Tongue (tissue), 3 donors: ENCODE measurements at places on chromosomes 4 and X. TPM values are rescaled to one million over a fixed set of nuclear protein-coding genes. Genes with fewer than 3 reads are reported as not detected.

Gene UNC5C
- total RNA-seq, result 2.7 TPM

Gene DCAF12L1
- 1.9 TPM for total RNA-seq

Gene ASB12
- 5.7 TPM for total RNA-seq

Gene PPP4R3C
- total RNA-seq, result not detected

Gene CTAG2
- total RNA-seq, result not detected

Gene PPARGC1A
- total RNA-seq, result 112 TPM

Gene F11
- 0.62 TPM for total RNA-seq

Gene GAGE12J
- not detected for total RNA-seq

Gene XG
- total RNA-seq, result 6.4 TPM

Gene CSAG1
- not detected for total RNA-seq

Gene ADH7
- 12.1 TPM for total RNA-seq

Gene TEX13D
- total RNA-seq, result not detected

GRCh38 chr4:145528601-145529000, 46.9 kb downstream of the SMAD1 start:
- no peak for DNase-seq

DNA sequence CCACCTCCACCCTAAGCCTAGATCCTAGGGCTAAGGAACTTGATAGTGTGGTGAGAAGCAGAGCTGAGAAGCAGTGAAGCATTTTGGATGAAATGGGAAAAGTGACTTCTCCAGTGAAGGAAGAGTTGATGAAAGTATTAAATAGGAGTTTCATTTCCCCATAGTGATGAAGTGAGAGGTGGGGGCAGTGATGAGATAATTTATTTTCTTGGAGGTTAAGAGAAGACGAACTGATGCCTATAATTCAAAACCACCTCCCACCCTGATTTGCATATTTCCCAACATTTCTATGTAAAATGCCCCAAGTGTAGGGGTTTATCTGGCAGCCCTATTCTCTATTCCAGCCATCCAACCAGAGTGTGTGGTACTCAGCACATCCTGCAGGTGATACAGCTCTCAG, 6.3 kb downstream of the LONRF3 start:
- DNase-seq, result no peak

DNA sequence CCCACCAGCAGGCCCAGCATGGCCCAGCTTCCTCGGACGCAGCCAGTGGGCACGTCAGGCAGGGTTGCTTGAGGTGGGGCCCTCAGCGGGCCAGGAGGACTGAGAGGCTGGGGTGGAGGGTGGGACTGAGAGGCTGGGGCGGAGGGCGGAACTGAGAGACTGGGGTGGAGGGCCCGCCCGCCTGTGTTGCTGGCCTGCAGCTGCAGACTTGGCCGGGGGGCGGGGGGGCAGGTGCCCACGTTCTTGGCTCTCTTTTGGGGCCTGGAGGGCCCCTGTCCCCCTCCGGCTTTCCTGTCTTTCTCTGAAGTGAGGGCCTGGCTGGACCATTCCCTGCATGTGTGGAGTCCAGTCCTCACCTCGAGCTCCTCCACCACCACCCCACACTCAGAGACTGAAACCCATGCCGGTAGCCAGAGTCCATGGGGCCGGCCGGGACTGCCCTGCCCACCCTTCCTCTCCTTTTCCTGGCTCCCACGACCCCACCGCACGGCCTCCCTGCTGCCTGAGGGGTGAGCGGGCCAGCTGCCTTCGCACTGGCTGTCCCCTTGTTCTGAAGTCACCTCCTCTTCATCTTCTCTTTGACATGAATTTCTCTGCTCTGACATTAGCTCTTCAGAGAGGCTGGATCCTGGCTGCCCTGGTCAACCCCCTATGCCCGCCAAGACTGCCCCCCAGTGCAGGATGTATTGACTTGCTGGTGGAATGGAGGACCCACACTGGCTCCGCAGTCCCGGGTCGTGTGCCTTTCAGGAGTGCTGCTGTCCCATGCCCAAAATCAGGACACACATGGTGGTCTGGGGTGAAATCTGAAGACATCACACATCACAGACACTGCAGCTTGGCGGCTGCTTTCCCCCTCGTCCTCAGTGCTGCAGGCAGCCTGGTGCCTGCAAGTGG, 10.1 kb upstream of the NKX1-1 start:
- DNase-seq, result no peak

GRCh38 chr4:95178938-95179337, 369.8 kb downstream of the UNC5C start:
- no peak for DNase-seq

DNA sequence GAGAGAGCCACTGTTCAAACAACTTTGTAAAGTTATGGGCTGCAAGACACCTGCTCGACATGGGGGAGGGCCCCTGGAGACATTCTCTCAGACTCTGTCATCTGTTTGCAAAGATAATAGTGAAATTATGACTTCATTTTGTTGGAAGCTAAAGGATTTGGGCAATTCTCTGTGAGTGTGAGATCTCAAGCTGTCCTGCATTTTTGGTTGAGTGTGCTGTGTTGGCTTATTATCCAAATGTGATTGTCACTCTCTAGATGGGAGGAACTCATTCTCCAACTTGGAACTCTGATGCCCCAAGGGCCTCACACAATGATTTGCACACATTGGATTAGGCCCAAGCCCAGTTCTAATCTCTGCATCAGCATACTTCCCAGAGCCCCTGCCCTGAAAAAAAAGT, 63.7 kb downstream of the STK32B start:
- peak; percentile 78 for DNase-seq

GRCh38 chr4:68373513-68373912, 23.6 kb upstream of the YTHDC1 start:
- DNase-seq, result peak; percentile 87

- peak; percentile 13 for DNase-seq
Measured at GRCh38 chr4:85114526-85114925, 148.0 kb upstream of the WDFY3 start.

DNA sequence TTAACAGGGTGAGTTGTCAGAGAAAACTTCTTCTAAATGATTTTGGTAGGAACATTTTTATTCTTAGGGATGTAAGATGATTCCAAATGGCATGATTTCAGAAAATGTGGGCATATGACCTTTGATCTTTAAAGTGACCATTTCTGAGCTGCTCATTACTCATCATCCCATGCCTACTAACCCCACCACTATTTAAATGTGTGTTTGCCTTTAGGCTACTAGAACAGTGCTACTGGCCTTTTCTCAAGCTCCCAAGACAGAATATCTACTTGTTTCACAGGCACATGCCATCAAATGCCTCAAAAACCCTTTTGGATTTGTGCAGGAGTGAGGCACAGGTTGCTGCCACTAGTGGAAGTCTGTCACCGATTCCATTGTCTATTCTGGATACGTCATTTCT, 428.2 kb downstream of the ADAM29 start:
- no peak for DNase-seq

GRCh38 chrX:18031726-18032375, 170.8 kb upstream of the RAI2 start:
- DNase-seq, result no peak

GRCh38 chr4:65589331-65589730, 81.0 kb downstream of the EPHA5 start:
- peak; percentile 40 for DNase-seq

- peak; percentile 83 for DNase-seq
Measured at GRCh38 chrX:150508451-150509367, 59.7 kb upstream of the MTM1 start.

GRCh38 chrX:12991575-12991974, 16.7 kb downstream of the TMSB4X start:
- no peak for DNase-seq

GRCh38 chr4:63296773-63297172, 1112.5 kb downstream of the TECRL start:
- DNase-seq, result peak; percentile 32

- DNase-seq, result no peak
Measured at GRCh38 chr4:4849524-4850193, 9.8 kb upstream of the MSX1 start.

DNA sequence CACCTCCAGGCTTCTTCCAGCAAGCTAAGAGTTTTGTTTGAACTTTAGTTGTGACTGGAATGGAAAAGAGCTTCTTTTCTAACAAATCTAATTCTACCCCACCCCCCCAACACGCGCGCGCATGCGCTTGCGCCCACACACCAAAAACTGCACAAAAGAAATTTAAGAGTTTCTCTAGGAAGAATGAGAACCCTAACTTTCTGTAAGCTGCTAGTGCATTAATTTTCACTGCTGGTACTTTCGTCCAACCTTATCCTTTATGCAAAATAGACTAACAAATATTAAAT, 9.0 kb upstream of the INTU start:
- peak; percentile 62 for DNase-seq

- no peak for DNase-seq
Measured at GRCh38 chr4:2040391-2041238, 18.5 kb upstream of the NAT8L start.
